ENCODE measurements at places on chromosomes 16 and 17. TPM values are rescaled to one million over a fixed set of nuclear protein-coding genes. Genes with fewer than 3 reads are reported as not detected.

The MYH2 gene
- polyA plus RNA-seq: not detected

GRCh38 chr16:76910931-76911330 lies 280.1 kb upstream of the MON1B start:
- DNase-seq: no peak

DNA sequence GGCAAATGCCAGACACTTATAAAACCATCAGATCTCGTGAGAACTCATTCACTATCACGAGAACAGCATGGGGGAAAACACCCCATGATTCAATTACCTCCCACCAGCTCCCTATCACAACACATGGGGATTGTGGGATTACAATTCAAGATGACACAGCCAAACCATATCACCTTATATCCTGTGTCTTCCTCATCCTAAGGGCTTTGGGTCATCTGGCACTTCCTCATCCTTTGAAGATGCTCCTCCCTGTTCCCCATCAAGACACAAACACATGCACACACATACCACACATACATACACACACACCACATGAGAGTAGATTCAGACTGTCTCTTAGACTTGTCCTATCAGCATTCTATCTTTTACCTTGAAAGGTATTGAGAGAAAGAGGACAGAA lies 2.8 kb upstream of the PMFBP1 start:
- no peak for DNase-seq

DNA sequence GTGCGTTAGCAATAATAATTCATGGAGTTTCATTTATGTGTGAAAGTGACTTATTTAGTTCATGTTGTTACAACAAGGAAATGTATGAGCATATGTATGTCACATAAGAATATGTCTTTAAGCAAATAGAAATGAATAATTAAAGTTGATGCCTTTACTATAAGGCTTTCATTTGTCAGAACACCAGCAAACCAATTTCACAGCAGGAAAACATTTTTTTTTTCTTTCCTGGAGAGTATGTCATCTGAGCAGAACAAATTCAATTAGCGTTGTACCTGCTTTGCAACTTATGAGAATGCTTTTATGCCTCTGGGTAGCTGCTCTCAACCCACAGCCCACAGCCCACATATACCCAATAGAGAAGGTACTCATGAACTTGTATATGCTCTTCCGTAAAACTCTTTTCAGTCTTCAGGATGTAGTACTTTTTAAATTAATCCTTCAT lies 26.3 kb upstream of the APOH start:
- DNase-seq: no peak
